Gastrocnemius medialis (tissue), 4 donors: ENCODE measurements at places on chromosomes 4 and X. TPM values are rescaled to one million over a fixed set of nuclear protein-coding genes. Genes with fewer than 3 reads are reported as not detected.

Gene C4orf33
- total RNA-seq = 1.9 TPM

Gene ZFP42
- total RNA-seq = not detected

Gene SHROOM2
- 0.05 TPM for total RNA-seq

Gene FLNA
- total RNA-seq = 81.8 TPM

DNA sequence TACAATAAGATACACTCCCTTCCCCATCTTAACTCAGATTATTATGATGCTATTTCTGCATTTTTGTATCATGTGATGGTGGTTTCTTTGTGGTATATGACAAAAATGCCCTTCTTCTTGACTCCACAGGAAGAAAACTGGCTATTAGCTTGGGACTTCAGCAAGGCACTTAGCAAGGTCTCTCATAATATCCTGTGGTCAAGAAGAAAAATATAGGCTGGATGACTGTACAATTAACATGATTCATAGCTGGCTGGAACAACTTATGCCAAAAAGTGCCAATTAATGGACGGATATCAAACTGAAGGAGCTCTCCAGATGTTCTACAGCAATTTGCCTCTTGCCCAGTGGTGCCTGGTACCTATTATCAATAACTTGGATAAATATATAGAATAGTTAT lies 2.3 kb upstream of the MID1IP1 start:
- no peak overlapping the region for H3K27ac ChIP-seq
- no peak for DNase-seq
- no peaks in the 10 kb centered on the region for H3K4me1 ChIP-seq

DNA sequence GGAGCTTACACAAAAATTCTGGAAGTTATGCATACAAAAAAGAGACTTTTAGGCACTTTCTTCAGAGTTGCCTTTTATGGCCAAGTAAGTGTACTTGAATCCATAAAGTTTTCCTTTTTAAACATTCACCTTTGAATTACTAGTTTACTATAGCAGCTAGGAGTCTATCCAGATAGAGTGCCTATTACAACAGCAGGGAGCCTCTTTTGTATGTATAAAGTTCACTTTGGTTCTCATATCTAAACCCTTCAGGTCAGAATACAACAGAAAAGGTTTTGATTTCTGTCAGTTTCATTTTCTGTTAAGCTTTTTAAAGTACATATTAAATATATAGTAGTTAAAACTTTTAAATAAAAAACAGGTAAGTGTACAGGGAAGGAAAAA lies 51.4 kb upstream of the IL13RA1 start:
- no peaks in the 10 kb centered on the region for H3K36me3 ChIP-seq
- no peaks in the 10 kb centered on the region for H3K4me1 ChIP-seq
- no peak overlapping the region for H3K27ac ChIP-seq
- H3K27me3 ChIP-seq = no peaks in the 10 kb centered on the region
- no peak overlapping the region for H3K4me3 ChIP-seq
- no peak for DNase-seq

- no peak overlapping the region for H3K27ac ChIP-seq
- H3K4me1 ChIP-seq = peaks cover 7% of the 10 kb centered on the region
- DNase-seq = no peak
- H3K27me3 ChIP-seq = no peaks in the 10 kb centered on the region
- H3K36me3 ChIP-seq = no peaks in the 10 kb centered on the region
- H3K4me3 ChIP-seq = no peak overlapping the region
Measured at GRCh38 chr4:125313497-125313896, 1.3 kb upstream of the FAT4 start.

DNA sequence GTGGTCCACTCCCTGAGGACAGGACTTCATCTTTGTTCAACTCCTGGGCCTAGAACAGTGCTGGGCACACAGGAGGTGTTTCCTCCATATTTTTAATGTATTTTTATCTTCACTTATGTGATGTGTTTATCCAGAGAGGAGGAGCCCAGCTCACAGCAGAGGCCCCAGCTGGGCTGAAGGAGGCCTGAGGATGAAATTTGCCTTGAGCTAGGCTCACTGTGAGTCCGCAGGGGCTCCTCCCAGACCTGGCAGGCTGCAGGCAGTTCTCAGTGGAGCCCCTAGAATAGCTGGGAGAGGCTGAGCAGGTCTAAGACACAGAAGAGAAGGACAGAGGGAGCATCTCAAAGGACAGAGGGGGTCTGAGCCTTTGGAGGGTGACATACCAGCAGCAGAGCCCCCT lies 26.8 kb downstream of the C4orf50 start:
- H3K4me1 ChIP-seq = no peaks in the 10 kb centered on the region
- H3K27ac ChIP-seq = no peak overlapping the region
- no peak for DNase-seq
- no peaks in the 10 kb centered on the region for H3K36me3 ChIP-seq

GRCh38 chr4:111502626-111503025 lies 642.6 kb upstream of the FAM241A start:
- no peaks in the 10 kb centered on the region for H3K27me3 ChIP-seq
- no peaks in the 10 kb centered on the region for H3K4me1 ChIP-seq
- H3K4me3 ChIP-seq = no peak overlapping the region
- no peak for DNase-seq
- H3K27ac ChIP-seq = no peak overlapping the region
- no peaks in the 10 kb centered on the region for H3K36me3 ChIP-seq

- H3K36me3 ChIP-seq = no peaks in the 10 kb centered on the region
- H3K4me1 ChIP-seq = no peaks in the 10 kb centered on the region
- no peak overlapping the region for H3K27ac ChIP-seq
- H3K4me3 ChIP-seq = no peak overlapping the region
- H3K27me3 ChIP-seq = no peaks in the 10 kb centered on the region
Measured at GRCh38 chr4:5554376-5554775, 154.0 kb downstream of the EVC2 start.

- no peak overlapping the region for H3K27ac ChIP-seq
- no peak for DNase-seq
- no peaks in the 10 kb centered on the region for H3K27me3 ChIP-seq
Measured at GRCh38 chrX:56226980-56227379, 5.2 kb upstream of the KLF8 start.

GRCh38 chrX:18664947-18665346 lies 7.0 kb downstream of the RS1 start:
- no peaks in the 10 kb centered on the region for H3K4me1 ChIP-seq
- no peaks in the 10 kb centered on the region for H3K27me3 ChIP-seq
- DNase-seq = no peak
- H3K27ac ChIP-seq = no peak overlapping the region

DNA sequence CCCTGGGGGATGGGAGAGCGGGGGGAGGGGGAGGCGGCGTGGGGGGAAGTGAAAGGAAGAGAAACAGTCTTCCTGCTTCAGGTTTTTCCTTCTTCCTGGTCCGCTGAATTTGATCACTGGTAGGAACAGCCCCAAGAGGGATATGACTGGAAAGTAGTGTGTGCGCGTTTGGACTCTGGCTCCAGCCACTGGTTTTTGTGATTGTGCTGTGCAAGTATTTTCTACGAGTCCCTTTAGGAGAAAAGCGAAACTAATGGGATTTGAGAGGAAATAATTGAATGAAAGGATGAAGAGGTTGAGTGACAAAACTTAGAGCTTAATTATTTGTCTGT lies 836 bp downstream of the PRRG1 start:
- H3K27ac ChIP-seq = peak overlapping the region; percentile 92
- peak; percentile 17 for DNase-seq
- H3K4me1 ChIP-seq = peaks cover 26% of the 10 kb centered on the region
- peak overlapping the region; percentile 55 for H3K4me3 ChIP-seq
- no peaks in the 10 kb centered on the region for H3K27me3 ChIP-seq
- no peaks in the 10 kb centered on the region for H3K36me3 ChIP-seq

- peak within 1 kb of the TSS; percentile 70 for H3K27ac ChIP-seq
- H3K4me1 ChIP-seq = no peaks in the 10 kb centered on the region
- DNase-seq = no peak
- H3K4me3 ChIP-seq = peak within 1 kb of the TSS; percentile 61
Measured at GRCh38 chr4:113979148-113979904, at the start of gene ARSJ. TSS of gene ARSJ (minus strand) at chr4:113979647. CDS start at chr4:113978834, 813 bp downstream.
